CD8-positive, alpha-beta memory T cell (primary cell): ENCODE measurements at places on chromosomes 6 and 20.

GRCh38 chr6:90406142-90406794 lies 109.6 kb upstream of the BACH2 start:
- H3K27ac ChIP-seq: no peak overlapping the region
- H3K4me1 ChIP-seq: peaks cover 28% of the 10 kb centered on the region
- H3K36me3 ChIP-seq: no peaks in the 10 kb centered on the region

DNA sequence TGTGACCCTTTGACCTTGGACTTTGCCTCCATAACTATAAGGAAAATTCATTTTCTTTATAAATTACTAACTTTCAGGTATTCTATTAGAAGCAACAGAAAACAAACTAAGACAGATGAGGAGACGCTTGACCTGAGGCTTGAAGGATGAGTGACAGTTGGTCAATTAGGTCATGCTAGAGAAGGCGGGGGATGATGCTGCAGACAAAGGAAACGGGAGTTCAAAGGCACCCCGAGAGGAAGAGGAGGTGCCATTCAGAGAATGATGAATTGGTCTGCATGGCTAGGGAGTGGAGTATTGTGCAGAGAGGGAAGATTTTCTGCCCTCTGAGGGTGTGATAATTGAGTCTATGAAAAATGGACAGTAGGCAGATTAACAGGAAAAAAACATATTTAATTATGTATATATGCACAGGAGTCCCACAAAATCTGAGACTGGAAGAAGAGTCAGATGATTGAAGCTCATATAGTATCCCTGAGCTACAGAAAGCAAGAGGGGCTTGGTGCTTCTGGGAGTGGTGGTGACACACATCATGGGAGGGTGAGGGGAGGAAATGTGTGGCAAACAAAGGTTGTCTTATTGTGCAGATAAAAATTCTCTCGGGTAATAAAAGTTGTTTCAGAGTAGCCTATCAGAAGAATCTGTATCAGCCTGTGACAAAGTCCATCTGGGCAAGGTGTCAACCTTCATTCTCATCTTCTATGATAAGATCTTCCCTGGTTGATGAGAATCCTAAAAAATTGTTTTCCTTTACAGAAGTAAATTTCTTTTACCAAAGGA lies 20.4 kb upstream of the FUCA2 start:
- no peak overlapping the region for H3K4me3 ChIP-seq
- no peak overlapping the region for H3K27ac ChIP-seq
- H3K4me1 ChIP-seq: peaks cover 25% of the 10 kb centered on the region
- no peak for DNase-seq

- H3K4me3 ChIP-seq: no peak overlapping the region
- DNase-seq: no peak
- H3K27ac ChIP-seq: no peak overlapping the region
- no peaks in the 10 kb centered on the region for H3K36me3 ChIP-seq
Measured at GRCh38 chr20:34143951-34144350, 31.9 kb upstream of the EIF2S2 start.

DNA sequence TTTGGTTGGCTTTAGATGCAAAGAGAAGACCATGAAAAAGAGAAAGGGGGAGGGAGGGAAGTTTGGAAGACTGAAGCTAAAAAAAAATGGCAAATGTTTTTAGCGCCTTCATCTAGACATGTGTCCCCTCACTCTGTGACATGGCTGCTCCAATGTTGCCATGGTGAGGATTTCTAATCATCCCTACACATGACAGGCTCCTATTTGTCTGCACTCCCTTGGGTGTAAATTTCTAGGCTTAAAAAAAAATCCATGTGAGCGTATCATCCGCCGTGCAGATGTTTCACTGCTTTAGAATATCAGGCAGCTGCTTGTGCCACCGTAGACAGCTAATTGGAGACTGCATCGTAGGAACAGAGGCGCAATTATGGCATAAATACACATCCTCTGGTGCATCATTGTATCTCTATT lies 761.1 kb upstream of the MMS22L start:
- H3K27ac ChIP-seq: no peak overlapping the region
- no peaks in the 10 kb centered on the region for H3K36me3 ChIP-seq
- H3K27me3 ChIP-seq: no peaks in the 10 kb centered on the region
- H3K4me3 ChIP-seq: no peak overlapping the region
- H3K4me1 ChIP-seq: no peaks in the 10 kb centered on the region

DNA sequence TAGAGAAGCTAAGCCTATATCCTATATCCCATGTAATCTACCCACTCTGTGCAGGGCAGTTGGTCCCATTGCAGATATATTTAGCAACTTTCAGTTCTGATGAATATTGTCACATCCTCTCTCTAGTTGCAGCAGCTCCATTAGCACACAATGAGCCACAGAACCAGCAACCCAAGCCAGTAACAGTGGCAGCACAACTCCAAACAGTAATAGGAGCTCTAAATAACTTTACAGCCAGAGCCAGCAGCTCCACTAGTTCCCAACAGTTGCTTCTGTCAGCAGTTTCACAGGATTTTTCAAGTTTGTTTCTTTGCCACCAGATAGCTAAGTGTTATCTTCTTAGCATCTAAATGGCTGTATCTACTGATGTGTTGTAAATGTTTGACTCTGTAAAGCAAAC lies 490.8 kb downstream of the HTR1B start:
- no peaks in the 10 kb centered on the region for H3K27me3 ChIP-seq
- H3K27ac ChIP-seq: no peak overlapping the region
- no peaks in the 10 kb centered on the region for H3K36me3 ChIP-seq
- H3K4me1 ChIP-seq: no peaks in the 10 kb centered on the region
- no peak for DNase-seq

- no peak for DNase-seq
- H3K36me3 ChIP-seq: no peaks in the 10 kb centered on the region
- H3K4me1 ChIP-seq: no peaks in the 10 kb centered on the region
- no peak overlapping the region for H3K4me3 ChIP-seq
- no peaks in the 10 kb centered on the region for H3K27me3 ChIP-seq
- no peak overlapping the region for H3K27ac ChIP-seq
Measured at GRCh38 chr20:8811801-8812594, 256.9 kb upstream of the PLCB4 start.

GRCh38 chr6:166768761-166769160 lies 141.7 kb upstream of the RPS6KA2 start:
- no peaks in the 10 kb centered on the region for H3K36me3 ChIP-seq
- H3K27ac ChIP-seq: no peak overlapping the region
- no peak overlapping the region for H3K4me3 ChIP-seq

DNA sequence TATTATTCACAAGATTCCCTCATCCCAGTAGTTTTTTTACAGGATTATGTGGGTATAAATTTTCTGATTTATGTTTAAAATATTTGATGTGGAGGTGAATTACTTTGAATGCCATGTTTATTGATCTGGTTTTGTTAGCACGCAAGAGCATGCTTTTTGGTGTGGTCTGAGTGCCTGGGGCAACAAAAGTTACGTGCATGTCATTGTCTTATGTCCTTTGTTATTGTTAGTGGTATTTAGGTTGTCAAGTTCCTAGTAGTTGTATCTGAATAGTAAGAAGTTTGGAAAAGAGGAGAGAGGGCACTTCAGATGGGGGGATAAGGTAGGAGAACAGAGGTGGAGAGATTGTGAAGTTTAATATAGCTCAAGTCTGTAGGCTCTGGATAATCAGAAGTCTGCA lies 95.0 kb downstream of the ATRN start:
- H3K36me3 ChIP-seq: no peaks in the 10 kb centered on the region
- H3K27me3 ChIP-seq: no peaks in the 10 kb centered on the region
- no peak overlapping the region for H3K4me3 ChIP-seq
- H3K27ac ChIP-seq: no peak overlapping the region

DNA sequence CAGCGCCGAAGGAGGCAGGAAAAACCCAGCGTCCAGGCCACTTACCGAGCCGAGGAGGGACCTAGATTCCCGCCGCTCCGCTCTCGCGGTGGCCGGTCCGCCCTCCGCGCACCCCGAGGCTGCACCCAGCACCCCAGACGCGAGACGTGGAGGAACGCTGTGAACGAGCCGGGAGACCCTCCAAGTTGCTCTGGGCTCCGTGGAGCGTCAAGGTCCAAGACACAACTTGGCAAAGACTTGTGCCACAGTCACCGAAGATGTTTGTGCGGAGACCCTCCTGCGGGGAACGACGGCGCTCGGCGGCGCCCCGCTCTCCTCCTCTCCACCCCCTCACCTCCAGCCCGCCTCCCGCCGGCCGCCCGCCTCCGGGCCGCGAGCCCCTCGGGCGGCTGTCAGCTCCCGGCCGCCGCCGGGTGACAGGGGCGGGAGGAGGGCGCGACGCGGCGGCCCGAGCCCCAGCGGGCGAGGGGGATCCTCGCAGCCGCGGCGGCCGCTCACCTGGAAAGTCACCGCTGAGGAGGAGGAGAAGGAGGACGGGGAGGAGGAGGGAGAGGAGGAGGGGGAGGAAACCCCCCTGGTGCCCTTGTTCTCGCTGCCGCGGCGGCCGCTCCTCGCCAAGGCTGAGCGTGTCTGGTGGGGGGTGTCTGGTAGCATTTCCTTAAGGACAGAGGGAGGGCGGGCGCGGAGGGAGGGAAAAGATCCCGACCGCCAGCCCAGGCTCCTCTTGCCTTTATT lies 637 bp upstream of the HIVEP2 start:
- peak; percentile 69 for DNase-seq
- peaks cover 41% of the 10 kb centered on the region for H3K4me1 ChIP-seq
- H3K4me3 ChIP-seq: peak overlapping the region; percentile 89
- H3K36me3 ChIP-seq: no peaks in the 10 kb centered on the region
- peak overlapping the region; percentile 98 for H3K27ac ChIP-seq

- peak overlapping the region; percentile 21 for H3K27ac ChIP-seq
- no peaks in the 10 kb centered on the region for H3K27me3 ChIP-seq
- DNase-seq: no peak
- peak overlapping the region; percentile 33 for H3K4me3 ChIP-seq
- H3K4me1 ChIP-seq: peaks cover 24% of the 10 kb centered on the region
- no peaks in the 10 kb centered on the region for H3K36me3 ChIP-seq
Measured at GRCh38 chr6:137975188-137975940, 108.3 kb downstream of the TNFAIP3 start.

- no peak overlapping the region for H3K4me3 ChIP-seq
- peaks cover 13% of the 10 kb centered on the region for H3K36me3 ChIP-seq
- H3K27me3 ChIP-seq: no peaks in the 10 kb centered on the region
- H3K27ac ChIP-seq: no peak overlapping the region
- peaks cover 60% of the 10 kb centered on the region for H3K4me1 ChIP-seq
Measured at GRCh38 chr20:63733117-63733516, 3.3 kb upstream of the LIME1 start.
